Activated B cell treated with CpG ODN at 0.5 μM for 24 hours (primary cell): ENCODE measurements at places on chromosomes 3 and 15.

GRCh38 chr3:176479248-176479647 lies 718.0 kb downstream of the TBL1XR1 start:
- H3K4me3 ChIP-seq: no peak overlapping the region
- H3K4me1 ChIP-seq: no peaks in the 10 kb centered on the region
- DNase-seq: no peak
- no peaks in the 10 kb centered on the region for H3K27me3 ChIP-seq
- no peak overlapping the region for H3K27ac ChIP-seq
- no peaks in the 10 kb centered on the region for H3K36me3 ChIP-seq

DNA sequence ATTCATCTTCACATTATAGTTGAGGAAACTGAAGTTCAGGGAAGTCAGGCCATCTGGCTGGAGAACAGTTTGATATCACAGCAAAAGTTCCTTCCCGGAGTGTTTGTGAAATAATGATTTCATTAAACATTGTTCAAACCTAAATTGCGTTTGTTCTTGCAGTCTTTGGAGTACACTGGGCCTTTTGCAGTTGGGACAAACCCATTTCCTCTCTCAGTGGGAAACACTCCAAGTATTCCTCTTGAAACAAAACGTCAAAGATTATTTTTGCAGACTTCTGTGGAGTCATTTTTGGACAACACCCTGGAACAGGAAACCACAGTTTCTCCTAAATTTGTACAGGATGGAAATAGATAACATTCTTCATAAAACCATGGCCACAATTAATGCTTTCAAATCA lies 287.5 kb downstream of the PTPRG start:
- DNase-seq: no peak
- H3K27ac ChIP-seq: no peak overlapping the region
- no peaks in the 10 kb centered on the region for H3K27me3 ChIP-seq
- H3K36me3 ChIP-seq: no peaks in the 10 kb centered on the region

GRCh38 chr15:71649894-71650293 lies 160.5 kb upstream of the NR2E3 start:
- H3K36me3 ChIP-seq: no peaks in the 10 kb centered on the region
- H3K4me1 ChIP-seq: no peaks in the 10 kb centered on the region
- H3K27ac ChIP-seq: no peak overlapping the region
- H3K27me3 ChIP-seq: no peaks in the 10 kb centered on the region
- DNase-seq: no peak

GRCh38 chr3:192395506-192395905 lies 331.8 kb downstream of the FGF12 start:
- no peak overlapping the region for H3K27ac ChIP-seq
- peaks cover 2% of the 10 kb centered on the region for H3K27me3 ChIP-seq
- no peaks in the 10 kb centered on the region for H3K36me3 ChIP-seq
- H3K4me1 ChIP-seq: no peaks in the 10 kb centered on the region
- H3K4me3 ChIP-seq: no peak overlapping the region
